Left ventricle myocardium inferior (tissue), 1 donor: ENCODE measurements at places on chromosomes 13 and 19.
A peak's percentile ranks its signal among the peaks of the same experiment; 100 is the strongest.

- H3K36me3 ChIP-seq: no peaks in the 10 kb centered on the region
- no peaks in the 10 kb centered on the region for H3K27me3 ChIP-seq
- no peak overlapping the region for H3K4me3 ChIP-seq
These were observed 169.5 kb downstream of the DCLK1 start for GRCh38 chr13:35961461-35962220.

- DNase-seq: no peak
- H3K27ac ChIP-seq: no peak overlapping the region
- no peaks in the 10 kb centered on the region for H3K36me3 ChIP-seq
- no peaks in the 10 kb centered on the region for H3K27me3 ChIP-seq
These were observed 254.4 kb downstream of the DLEU7 start for GRCh38 chr13:50589139-50589538.

GRCh38 chr19:41991025-41991424 is 3.0 kb downstream of the ATP1A3 start:
- peaks cover 24% of the 10 kb centered on the region for H3K4me1 ChIP-seq
- H3K36me3 ChIP-seq: peaks cover 24% of the 10 kb centered on the region
- peak; percentile 78 for DNase-seq
- H3K27me3 ChIP-seq: peaks cover 51% of the 10 kb centered on the region

DNA sequence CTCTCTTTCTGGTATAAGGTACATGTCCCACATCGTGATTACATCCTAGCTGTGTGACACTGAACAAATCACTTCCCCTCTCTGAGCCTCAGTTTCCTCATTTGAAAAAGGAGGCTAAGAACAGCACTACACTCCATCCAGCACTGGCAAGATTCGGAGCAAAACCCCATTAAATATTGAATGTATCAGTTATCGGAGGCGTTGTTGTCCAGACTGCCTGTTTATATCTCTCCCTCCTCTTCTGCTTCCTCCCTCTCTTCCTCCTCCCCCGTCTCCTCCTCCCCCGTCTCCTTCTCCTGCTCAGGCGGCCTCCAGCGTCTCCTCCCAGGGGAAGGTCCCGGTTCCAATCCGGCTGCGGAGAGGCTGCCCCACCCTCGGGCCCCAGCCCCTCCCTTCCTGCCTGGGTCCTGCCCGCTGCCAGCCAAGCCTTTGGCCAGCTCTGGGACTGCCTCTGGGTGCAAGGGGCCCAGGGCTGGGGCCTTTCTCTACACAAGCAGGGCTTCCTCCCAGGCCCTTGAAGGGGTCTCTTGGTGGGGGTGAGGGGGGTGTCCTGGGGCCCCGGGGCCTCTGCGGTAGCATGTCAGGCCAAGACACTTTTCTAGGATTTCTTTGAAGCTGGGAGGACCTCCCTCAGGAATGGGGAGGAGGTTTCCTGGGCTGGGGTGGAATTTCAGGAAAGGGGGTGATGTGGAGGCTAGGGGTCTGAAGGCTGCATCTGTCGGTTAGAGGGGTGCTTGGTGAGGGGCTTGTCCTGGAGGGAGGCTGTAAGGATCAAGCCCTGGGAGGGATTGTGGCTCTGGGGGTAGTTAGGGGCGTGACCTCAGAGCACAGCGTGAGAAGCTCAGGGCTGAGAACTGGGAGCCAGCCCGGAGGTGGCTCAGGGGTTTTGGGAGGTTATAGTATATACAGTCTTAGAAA is 1.9 kb downstream of the RRAS start:
- peaks cover 76% of the 10 kb centered on the region for H3K4me1 ChIP-seq
- no peaks in the 10 kb centered on the region for H3K27me3 ChIP-seq
- peak overlapping the region; percentile 98 for H3K4me3 ChIP-seq
- peak; percentile 92 for DNase-seq
- peaks cover 23% of the 10 kb centered on the region for H3K36me3 ChIP-seq

GRCh38 chr13:91132786-91133185 is 214.7 kb upstream of the MIR17HG start:
- no peak overlapping the region for H3K27ac ChIP-seq
- no peaks in the 10 kb centered on the region for H3K27me3 ChIP-seq

GRCh38 chr13:101530293-101530692 is 77.8 kb downstream of the ITGBL1 start:
- no peak overlapping the region for H3K4me3 ChIP-seq
- no peaks in the 10 kb centered on the region for H3K36me3 ChIP-seq
- H3K27me3 ChIP-seq: no peaks in the 10 kb centered on the region

GRCh38 chr19:8640402-8641004 is 10.1 kb downstream of the NFILZ start:
- peak; percentile 36 for DNase-seq
- peaks cover 40% of the 10 kb centered on the region for H3K27me3 ChIP-seq
- no peak overlapping the region for H3K4me3 ChIP-seq

GRCh38 chr19:4130744-4131438 is 7.0 kb upstream of the MAP2K2 start:
- H3K4me1 ChIP-seq: no peaks in the 10 kb centered on the region
- no peak for DNase-seq
- no peaks in the 10 kb centered on the region for H3K36me3 ChIP-seq
- H3K4me3 ChIP-seq: no peak overlapping the region
- peaks cover 13% of the 10 kb centered on the region for H3K27me3 ChIP-seq

DNA sequence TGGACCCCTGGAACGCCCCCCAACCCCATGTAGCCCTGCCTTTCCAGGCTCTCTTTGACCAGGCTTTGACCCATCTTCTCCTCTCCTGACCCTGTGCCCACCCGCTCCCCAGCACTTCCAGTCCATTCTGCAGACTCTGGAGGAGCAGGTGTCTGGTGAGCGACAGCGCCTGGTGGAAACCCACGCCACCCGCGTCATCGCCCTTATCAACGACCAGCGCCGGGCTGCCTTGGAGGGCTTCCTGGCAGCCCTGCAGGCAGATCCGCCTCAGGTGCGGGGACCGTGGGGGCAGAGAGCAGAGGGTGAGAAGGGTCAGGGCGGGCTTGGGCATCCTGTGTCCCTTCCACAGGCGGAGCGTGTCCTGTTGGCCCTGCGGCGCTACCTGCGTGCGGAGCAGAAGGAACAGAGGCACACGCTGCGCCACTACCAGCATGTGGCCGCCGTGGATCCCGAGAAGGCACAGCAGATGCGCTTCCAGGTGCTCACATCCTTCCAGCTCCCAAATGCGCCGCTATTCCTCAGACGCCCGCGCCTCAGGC is 6.1 kb downstream of the APLP1 start:
- H3K4me3 ChIP-seq: no peak overlapping the region
- no peak for DNase-seq
- no peaks in the 10 kb centered on the region for H3K36me3 ChIP-seq
- peaks cover 11% of the 10 kb centered on the region for H3K4me1 ChIP-seq
- peaks cover 38% of the 10 kb centered on the region for H3K27me3 ChIP-seq
- no peak overlapping the region for H3K27ac ChIP-seq

DNA sequence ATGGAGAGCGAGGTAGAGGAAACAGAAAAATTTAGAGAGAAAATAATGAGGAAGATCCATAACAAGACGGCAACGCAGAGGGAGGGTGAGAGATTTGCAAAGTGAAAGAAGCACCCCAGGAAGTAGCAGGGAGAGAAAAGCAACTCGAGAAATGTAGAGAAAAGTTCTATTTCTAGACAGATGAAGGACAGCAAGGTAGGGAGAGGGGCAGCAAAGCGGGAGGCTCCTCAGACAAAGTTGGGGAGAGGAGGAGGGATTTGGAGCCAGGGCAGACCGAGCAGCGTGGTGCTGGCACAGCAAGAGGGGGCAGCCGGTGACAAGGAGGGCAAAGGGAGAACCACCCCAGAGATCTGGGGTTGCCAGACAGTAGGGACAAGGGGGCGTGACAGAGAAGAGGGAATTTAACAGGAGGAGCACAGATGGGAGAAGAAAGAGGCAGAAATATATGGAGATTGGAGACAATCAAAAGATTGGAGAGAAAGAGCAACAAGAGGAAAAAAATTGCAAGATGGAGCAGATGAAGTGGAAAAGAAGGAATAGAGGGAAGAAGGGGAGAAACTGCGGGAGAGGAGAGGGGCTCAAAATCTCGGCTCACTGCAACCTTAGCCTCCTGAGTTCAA is 989 bp downstream of the ZNF766 start:
- DNase-seq: no peak
- H3K27me3 ChIP-seq: no peaks in the 10 kb centered on the region

- no peaks in the 10 kb centered on the region for H3K4me1 ChIP-seq
- DNase-seq: no peak
- H3K4me3 ChIP-seq: no peak overlapping the region
- H3K27ac ChIP-seq: no peak overlapping the region
- H3K27me3 ChIP-seq: no peaks in the 10 kb centered on the region
These were observed 1129.5 kb downstream of the DIAPH3 start for GRCh38 chr13:59034198-59034597.

GRCh38 chr19:40280608-40281221 is 4.4 kb downstream of the AKT2 start:
- no peaks in the 10 kb centered on the region for H3K36me3 ChIP-seq
- peaks cover 95% of the 10 kb centered on the region for H3K4me1 ChIP-seq
- H3K27ac ChIP-seq: peak overlapping the region; percentile 95

- peaks cover 74% of the 10 kb centered on the region for H3K36me3 ChIP-seq
- H3K4me1 ChIP-seq: peaks cover 15% of the 10 kb centered on the region
- DNase-seq: no peak
These were observed 14.8 kb upstream of the ATP8B3 start for GRCh38 chr19:1826557-1827521.

GRCh38 chr13:47896546-47896945 is 104.5 kb downstream of the SUCLA2 start:
- no peak overlapping the region for H3K27ac ChIP-seq
- peaks cover 6% of the 10 kb centered on the region for H3K36me3 ChIP-seq
- H3K27me3 ChIP-seq: no peaks in the 10 kb centered on the region
- no peak for DNase-seq
- H3K4me3 ChIP-seq: no peak overlapping the region
- no peaks in the 10 kb centered on the region for H3K4me1 ChIP-seq

DNA sequence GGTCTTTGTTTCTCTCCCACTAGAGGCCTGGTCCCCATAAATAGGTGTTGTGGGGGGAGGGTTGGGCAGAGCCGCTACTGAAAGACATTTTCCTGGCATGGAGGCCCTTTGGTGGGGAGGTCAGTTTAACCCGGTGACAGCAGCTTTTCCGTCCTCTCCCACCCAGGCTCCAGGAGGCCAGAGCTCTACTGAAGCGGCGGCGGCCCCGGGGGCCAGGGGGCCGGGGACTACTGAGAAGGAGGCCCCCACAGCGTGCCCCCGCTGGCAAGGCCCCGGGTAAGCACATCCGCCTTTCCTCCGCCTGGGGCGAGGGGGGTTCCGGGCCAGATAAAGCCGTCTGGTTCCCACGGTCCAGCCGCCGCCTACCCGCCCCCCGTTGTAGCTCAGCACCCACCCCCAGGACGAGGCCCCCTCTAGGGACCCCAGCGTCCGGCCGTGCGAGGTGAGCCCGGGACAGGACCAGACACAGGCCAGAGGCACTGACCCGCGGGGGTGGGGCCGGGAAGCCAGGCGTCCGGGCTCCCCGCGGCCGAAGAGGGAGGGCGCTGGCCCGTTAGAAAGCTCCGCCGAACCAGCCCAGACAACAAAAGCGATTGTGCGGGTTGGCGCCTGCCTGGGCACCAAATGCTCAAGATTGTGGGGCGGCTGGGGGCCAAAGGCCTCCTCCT is 1.1 kb upstream of the LTBP4 start:
- H3K27ac ChIP-seq: peak overlapping the region; percentile 93
- DNase-seq: peak; percentile 60
- H3K36me3 ChIP-seq: no peaks in the 10 kb centered on the region
- peak overlapping the region; percentile 85 for H3K4me3 ChIP-seq

DNA sequence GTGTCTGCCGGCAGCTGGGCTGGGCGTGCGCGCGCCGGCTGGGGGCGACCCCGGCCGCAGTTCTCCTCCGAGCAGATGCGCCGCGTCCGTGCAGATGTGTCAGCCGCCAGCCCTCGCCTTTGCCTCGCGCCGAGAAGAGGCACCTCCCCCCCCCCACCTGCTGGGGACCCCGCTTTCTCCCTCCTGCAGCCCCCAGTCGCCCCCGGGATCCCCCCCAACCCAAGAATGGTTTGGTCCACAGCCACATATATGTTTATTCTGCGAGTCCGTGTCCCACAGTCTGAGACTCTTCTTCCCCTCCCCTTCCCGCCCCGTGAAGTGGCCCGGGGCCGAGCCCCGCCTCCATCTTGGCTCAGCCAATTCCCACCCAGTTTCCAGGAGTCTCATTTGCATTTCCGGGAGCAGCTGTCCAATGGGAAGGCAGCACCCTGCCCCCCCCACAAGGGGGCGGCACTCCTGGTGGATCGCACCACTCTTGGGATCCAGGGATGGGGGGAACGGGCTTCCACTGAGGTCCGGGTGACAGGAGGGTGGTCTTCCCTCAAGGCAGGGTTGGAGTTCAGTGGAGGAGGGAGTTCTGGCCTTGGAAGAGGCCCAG is 8.6 kb downstream of the ISOC2 start:
- H3K4me1 ChIP-seq: peaks cover 13% of the 10 kb centered on the region
- H3K4me3 ChIP-seq: peak overlapping the region; percentile 37
- H3K27ac ChIP-seq: no peak overlapping the region
- DNase-seq: peak; percentile 66
- H3K36me3 ChIP-seq: no peaks in the 10 kb centered on the region

DNA sequence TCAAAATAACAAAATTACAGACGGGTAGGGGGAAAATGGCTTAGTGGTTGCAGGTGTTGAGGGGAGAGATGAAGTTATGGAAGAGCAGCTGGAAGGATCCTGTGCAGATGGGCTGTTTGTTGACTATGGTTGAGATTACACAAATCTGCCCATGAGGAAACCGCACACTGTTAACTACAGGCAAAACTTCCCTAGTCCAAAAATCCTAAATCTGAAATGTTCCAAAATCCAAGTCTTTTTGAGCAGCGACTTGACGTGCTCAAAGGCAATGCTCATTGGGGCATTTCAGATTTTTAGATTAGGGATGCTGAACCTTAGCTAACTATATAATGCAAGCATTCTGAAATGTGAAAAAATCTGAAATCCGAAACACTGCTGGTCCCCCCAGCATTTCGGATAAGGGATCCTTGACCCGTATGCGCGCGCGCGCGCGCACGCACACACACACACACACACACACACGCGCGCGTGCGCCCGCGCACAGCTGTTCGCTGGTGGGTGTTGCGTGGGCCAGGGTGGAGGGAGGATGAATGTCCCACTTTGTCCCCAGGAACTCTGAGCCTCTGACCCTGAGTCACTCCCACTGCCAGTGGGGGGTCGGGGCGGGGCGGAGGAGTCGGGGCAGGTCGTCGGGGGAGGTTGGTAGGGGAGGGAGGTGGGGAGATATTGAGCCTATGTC is 6.8 kb downstream of the F2RL3 start:
- peaks cover 6% of the 10 kb centered on the region for H3K27me3 ChIP-seq
- peaks cover 37% of the 10 kb centered on the region for H3K4me1 ChIP-seq
- H3K4me3 ChIP-seq: peak overlapping the region; percentile 71
- H3K27ac ChIP-seq: peak overlapping the region; percentile 87

DNA sequence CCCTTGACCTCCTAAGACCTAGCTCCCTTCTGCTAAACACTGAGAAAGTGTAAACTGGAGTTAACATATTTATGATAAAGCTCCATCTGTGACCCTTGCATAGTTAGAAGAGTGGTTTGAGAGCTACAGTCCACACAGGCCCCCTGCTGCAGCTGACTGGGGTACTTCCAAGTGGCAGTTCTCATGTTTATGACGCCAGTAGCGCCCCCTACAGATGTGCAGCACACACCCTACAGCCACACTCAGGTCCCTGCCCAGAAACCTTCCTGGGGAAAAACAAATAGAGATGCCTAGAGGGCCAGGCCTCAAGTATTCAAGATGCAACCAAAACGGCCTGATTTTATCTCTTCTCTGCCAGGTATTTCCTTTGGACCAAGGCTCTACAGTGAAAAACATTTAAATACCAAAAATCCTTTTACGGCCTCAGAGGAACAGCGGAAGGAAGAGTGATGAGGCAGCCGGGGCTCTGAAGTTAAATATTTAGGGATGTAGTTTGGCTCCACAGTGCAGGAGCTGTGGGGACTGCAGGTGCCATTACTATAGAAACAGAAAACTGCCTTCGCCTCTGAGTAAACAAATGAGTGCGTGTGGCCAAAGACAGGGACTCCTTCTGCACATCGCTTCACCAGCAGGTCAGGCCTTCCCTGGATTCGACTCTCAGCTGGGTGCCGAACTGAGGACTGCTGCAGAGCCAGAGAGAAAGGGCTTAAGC is 553.1 kb downstream of the EFNB2 start:
- H3K4me3 ChIP-seq: no peak overlapping the region
- H3K27ac ChIP-seq: no peak overlapping the region
- no peaks in the 10 kb centered on the region for H3K36me3 ChIP-seq
